ENCODE measurements at places on chromosomes 1 and 21.

DNA sequence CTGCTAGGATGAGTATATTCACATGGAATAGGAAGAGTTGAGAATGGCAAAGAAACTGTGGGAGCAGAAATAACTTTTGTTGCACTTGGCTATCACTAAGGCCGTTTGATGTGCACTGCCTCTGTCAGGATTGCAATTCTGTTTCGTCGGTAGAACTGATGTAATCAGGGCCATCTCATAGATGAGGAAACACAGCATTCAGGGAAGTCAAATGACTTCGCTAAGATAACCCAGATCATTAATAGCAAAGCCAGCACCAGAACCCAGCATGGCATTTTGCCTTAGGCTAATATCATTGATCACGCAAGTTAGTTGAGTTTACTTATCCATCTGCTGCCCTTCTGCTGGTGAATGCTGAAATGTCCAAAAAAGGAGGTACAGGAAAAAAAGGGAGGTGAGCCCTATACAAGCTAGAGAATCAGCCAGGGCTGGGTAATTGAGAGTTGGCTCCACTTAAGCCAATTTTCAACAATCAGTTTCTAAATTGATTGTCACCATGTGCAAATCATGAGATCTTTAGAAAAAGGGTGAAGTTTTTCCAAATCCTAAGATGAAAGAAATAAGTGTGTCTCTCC lies 7.6 kb downstream of the RASSF5 start:
- no peak for DNase-seq

GRCh38 chr1:56957931-56958330 lies 7.9 kb downstream of the C8B start:
- no peak for DNase-seq

- no peak for DNase-seq
Observed at GRCh38 chr1:219834314-219834917, 93.9 kb downstream of the SLC30A10 start.

GRCh38 chr1:184605941-184606340 lies 148.7 kb downstream of the EDEM3 start:
- no peak for DNase-seq

- DNase-seq = no peak
Observed at GRCh38 chr1:110130989-110131388, 18.7 kb downstream of the UBL4B start.

GRCh38 chr1:161390559-161390858 lies 22.8 kb upstream of the CFAP126 start:
- no peak for DNase-seq

GRCh38 chr1:81654147-81654546 lies 146.6 kb upstream of the ADGRL2 start:
- DNase-seq = no peak

DNA sequence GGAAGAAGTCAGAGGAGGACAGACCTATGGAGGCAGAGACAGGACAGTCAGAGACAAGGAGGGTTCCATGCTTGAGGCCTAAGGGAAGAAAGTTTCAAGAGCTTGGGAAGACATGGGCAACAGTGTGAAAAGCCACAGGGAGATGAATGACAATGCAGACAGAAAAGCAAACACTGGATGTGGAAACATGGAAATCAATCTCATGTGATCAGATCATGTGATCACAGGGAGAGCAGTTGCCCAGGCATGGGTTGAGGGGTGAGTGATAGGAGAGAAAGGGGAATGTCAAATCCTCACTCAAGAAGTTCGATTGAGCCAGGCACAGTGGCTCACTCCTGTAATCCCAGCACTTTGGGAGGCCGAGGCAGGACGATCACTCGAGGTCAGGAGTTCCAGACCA lies 17.2 kb downstream of the PTAFR start:
- DNase-seq = no peak

DNA sequence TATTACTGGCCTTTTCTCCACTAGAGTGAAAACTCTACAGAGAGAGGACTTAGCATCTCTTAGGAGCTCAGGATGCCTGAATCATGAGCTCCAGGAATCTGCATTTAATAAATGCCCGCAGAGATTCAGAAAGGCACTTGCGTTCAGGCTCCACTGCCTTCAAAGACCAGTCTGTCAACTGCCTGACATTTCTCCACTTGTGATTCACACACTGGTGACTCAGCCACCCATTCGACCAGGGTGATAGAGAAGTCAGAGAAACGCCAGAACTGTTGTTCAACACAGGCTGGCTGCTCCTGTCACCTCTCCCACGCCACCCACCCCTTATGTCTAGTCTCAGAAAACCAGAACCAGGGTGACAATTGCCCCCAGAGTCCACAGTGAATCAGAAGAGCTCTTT lies 26.9 kb upstream of the LBR start:
- DNase-seq = no peak

GRCh38 chr1:80217377-80217986 lies 1211.0 kb upstream of the ADGRL4 start:
- DNase-seq = no peak

DNA sequence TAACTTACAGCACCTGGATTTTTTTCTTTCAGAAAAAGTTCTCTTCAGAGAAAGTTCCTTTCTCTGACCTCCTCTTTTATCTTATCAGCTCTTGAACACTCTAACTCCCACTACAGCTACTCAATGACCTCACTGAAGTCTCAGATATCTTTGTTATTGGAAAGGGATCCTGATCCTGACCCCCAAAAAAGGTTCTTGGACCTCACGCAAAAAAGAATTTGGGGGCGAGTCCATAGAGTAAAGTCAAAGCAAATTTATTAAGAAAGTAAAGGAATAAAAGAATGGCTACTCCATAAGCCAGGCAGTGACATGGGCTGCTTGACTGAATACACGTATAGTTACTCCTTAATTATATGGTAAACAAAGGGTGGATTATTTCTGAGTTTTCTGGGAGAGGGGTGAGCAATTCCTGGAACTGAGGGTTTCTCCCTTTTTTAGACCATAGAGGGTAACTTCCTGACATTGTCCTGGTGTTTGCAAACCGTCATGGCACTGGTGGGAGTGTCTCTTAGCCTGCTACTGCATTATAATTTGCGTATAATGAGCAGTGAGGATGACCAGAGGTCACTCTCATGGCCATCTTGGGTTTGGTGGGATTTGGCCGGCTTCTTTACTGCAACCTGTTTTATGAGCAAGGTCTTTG lies 44.2 kb downstream of the WDR64 start:
- DNase-seq = no peak

GRCh38 chr1:66327588-66327987 lies 206.4 kb upstream of the SGIP1 start:
- DNase-seq = no peak

- DNase-seq = no peak
Observed at GRCh38 chr1:235881930-235882700, 15.4 kb upstream of the LYST start.

- no peak for DNase-seq
Observed at GRCh38 chr1:54012008-54012325, 6.0 kb downstream of the LDLRAD1 start.

DNA sequence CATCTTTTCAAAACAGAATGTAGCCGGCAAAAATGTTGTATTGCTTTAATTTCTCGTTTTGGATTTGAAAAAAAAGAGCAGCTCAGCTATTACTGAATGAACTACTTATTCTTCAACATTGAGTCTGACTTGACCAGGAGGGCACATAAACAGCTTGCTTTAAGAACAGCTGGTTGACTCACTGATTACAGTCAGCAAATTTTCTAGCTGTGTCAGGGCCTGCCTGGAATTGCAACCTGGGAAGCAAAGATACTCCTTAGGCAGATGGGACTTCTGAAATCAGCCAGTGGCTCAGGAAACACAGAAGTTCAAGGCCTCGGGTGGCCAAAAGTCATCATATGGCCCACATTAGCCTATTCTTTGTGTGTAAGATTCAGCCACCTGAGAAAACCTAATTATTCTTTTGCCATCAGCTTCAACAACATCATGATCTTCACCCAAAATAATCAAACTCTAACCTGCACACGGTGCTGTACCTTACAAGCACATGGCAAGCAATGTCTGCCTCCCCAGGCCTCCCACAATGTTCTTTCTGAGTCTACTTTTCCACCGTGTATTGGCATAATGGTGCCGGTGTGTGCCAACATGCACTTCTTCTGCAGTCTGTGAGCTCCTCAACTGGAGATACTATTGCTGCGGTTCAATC lies 307.2 kb downstream of the HHIPL2 start:
- DNase-seq = no peak

DNA sequence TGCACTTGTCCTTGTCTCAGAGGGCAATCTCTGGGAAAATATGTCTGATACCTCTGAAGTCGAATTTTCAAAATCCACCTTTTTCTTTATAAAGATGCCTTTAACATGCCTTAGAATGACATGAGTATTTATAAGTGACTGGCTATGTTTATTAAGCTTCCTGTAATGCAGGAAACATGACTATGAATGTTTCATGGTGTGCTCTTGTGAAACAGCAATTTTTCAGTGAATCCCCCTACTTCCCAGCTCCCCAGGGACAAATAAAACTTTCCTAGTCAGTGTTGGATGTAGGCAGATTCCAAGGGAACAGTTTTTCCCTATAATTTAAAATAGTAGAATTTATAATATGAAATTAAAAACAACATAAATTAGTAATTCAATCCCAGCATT lies 437.0 kb downstream of the LMO4 start:
- DNase-seq = no peak

DNA sequence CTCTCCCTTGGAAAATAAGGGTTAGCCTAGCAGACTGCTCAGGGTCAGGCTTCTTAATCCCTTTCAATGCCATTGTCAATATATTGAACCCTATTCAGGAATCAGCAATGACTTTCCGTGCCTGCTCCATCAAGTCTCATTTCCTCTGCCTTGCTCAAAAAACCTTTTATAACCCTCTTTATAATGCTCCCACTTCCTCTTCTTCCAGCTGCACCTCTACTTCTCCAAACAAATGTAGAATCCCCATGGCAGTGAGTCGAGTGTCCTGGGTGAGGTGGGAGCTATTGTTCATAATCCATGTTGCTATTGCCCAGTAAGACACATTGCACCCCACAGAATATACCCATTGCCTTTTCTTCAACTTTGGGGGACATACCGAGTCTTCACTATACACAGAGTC lies 58.6 kb downstream of the OLIG1 start:
- no peak for DNase-seq

GRCh38 chr1:205588636-205589035 lies 43.2 kb downstream of the ELK4 start:
- no peak for DNase-seq

DNA sequence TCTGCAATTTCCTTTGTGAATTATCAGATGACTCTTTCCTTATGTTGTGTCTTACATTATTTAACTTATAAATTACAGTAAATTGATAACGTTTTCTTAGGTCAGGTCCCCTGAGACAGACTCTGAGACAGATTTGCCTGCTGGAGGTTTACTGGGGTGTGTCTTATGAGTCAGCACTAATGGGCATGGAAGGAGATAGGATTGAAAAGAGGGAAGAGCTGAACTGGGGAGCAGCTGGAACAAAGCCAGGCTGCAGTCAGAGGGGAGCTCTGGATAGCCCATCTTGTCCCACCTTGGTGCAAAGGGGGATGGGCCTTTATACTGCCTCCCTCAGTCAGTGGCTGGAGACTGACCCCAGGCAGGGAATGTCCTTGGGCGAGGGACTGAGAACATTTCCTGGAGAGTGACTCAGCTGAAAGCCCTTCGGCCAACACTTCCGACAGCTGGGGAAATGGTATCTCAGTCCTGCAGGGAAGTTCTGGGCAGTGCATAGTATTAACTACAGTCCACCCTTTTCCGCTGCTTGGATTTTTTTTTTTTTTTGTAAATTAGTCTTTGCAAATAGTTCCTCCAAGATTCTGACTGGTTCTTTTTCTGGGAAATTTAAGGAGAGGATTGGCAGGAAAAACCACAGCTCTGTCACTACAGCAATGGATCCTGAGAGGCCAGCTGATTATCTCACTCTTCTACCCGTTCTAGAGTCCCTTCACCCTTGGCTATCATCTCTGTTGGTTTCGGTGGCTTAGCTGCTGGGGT lies 39.1 kb upstream of the CDC42BPA start:
- DNase-seq = no peak

DNA sequence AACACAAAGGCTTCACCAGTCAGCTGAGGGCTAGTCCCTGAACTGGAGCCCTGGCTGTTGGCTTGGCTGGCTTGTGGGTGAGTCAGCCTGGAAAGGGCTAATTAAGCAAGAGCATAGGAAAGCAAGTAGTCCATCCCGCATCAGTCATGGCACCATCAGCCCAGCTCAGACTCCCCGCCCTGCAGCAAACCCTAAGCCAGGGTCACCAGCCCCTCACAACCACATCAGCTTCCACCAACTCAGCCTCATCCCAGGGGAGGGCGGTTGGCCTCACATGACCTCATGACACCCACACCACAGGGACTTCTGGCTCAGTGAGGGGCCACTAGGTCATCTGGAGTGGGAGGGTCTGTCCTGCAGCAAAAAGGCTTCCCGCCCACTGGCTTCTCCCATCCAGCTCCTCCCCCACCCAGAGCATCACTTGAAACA lies 7.0 kb upstream of the SPATC1L start:
- DNase-seq = no peak

DNA sequence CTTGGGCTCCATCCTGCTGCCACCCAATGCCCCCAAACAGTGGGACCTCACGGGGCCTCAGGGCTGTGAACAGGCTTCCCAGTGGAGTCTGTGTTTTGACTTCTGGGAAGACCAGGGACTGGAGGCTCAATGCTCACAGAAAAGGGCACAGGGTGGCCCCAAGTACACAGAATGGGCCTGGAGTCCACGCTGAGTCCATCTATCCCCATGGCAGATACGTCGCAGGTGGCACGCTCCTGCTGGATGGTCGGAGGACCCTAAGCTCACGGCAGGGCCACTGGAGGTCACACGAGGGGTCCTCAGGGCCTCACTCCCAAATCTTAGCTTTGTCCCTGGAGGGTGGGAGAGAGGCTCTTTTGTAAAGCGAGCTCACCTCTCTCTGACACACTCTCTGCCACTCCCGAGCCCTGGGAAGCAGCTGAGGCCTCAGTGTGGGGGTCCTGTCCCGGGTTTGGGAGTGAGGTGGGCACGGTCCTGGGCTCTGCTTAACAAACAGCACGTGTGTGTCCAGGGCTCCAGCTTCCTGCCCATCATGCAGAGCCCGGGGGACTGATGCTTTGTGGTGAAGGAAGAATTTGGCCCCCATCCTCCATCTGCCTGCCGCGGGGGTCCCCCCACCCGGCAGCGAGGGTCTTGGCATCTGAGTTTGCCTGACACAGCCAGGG lies 27.2 kb upstream of the TTC34 start:
- no peak for DNase-seq

DNA sequence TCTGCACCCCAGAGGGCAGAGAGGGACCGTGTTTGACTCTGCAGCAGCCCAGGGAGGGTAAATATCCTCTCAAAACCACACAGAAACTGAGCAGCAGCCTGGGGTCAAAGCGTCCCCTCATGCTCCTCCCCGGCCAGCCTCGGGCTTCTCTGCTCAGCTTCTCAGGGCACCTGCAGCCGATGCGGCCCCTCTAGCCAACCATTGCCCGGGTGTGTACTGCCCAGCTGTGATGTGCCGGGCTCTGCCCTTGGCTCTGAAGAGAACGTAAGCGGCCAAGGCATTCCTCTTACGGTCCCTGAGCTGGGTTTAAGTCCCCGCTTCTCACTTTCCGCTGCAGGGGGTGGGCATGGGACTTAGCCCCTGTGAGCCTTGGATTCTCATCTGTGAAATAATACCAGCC lies 5.5 kb downstream of the FAM131C start:
- DNase-seq = no peak

DNA sequence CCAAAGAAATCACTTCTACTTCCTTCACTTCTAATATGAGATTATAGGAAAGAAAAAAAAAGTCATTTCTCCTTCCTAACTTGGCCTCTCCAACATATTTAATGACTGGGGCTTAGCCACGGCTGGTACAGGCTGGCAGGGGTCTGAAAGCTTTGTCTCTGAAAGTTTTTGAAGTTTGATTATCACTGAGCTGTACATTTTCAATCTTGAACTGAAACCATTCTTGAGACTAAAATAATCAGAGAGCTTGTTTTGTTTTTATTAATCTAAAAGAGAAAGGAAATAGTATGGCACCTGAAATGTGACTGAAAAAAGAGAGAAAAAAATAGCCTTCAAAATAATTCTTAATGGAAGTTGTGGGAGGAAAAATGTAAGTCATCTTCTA lies 3.8 kb upstream of the KRTAP19-8 start:
- DNase-seq = no peak
